ENCODE measurements at places on chromosomes 7 and 10.

DNA sequence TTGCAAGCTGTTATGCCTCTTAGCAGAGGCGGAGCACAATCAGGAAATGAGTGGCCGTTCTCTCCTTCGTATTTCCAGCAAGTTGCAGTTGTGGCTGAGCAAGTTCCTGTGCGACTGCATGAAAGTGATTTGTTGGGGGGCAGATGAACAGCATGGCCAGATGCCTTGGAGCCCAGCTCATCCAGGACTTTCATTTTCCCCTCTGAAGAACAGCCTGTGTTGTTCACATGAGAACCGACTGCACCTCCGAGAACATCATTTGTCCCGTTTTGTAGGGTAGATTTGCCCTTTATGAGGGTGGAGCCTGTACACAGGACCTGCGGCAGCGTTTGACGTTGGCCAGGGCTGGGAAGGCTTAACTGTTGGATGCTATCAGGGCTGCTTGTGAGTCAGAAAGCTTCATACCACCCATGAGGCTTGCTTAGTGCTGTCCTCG lies 4.4 kb downstream of the BAG3 start:
- DNase-seq = no peak

DNA sequence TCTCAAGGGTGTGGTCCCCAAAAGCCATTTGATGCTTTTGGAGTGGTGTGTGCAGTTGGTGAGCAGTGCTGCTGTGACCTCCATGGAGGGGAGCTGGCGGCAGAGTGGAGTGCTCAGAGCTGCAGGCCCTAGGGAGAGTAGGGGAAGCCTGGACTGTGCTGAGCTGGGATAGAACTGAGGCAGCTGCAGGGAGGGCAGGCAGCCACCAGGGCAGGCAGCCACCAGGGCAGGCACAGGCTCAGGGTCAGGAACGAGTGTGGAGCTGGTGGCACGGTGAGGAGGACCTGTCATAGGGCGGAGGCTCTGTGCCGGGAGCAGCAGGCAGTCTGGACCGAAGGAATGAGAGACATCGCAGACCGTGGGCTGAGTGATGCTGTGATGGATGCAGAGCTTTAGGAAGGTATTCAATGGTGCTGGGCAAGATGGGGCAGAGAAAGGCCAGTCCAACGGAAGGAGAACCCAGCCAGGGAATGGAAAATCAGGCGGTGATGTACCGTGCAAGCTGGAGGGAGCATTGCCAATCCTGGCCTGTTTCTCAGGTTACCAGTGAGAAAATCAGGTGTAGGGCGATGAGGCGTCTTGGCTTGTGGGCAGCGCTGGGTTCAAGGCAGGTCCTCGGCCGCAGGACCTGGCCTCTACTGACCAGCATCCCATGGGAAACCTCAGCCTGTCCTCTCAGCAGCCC lies 152.6 kb downstream of the CAMK1D start:
- DNase-seq = no peak

DNA sequence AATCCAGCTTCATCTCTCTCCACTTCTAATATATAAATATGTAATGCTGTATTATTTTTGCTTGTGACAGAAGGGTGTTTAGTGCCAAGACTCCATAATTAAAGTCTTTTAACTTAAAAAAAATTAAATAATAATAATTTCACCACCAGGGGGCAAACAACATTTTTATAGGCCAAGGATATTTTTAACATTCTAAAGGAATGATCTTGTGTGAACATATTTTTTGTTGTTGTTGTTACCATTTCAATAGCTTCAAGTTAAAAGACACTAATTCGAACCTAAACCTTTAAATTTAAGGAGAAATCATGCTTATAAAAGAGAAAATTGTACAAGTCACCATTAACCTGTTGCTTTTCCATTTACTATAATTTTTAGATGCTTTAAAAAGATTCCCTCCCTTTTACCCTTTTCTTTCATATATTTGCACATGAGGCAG lies 7.5 kb upstream of the DNAJC1 start:
- DNase-seq = no peak

GRCh38 chr10:42997849-42998165 lies 79.1 kb upstream of the RET start:
- DNase-seq = no peak

DNA sequence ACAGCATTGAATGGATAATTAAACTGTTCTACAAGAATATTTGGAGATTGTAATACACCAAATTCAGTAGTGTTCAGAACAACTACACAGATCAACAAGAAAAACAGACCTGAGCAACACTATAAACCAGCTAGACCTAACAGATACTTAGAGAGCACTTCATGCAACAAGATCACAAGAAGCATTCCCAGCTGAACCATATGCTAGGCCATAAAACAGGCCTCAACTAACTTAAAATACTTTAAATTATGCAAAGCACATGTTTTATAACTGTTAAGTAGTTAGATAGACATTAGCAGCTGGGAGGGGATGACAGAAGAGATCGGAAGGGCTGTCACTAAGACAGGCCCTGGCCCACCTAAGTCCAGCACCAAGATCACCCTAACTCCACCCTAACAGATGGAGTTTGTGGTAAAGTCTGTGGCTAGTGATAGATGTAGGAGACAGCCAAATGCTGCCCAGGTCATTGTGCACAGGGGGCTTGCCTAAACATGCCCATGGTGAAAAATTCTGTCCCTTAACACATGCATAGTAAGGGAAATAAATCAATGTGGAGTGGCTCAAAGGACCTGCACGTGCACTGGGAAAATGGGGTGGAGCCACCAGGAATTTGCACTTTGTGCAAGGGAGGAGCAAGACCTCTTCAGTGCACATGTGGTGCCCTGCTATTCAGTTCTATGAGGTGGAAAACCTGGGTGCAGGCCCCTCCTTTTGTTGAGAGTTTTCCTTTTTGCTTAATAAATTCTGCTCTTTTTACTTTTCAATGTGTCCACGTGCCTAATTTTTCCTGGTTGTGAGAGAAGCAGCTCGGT lies 567.8 kb upstream of the NRG3 start:
- DNase-seq = no peak

DNA sequence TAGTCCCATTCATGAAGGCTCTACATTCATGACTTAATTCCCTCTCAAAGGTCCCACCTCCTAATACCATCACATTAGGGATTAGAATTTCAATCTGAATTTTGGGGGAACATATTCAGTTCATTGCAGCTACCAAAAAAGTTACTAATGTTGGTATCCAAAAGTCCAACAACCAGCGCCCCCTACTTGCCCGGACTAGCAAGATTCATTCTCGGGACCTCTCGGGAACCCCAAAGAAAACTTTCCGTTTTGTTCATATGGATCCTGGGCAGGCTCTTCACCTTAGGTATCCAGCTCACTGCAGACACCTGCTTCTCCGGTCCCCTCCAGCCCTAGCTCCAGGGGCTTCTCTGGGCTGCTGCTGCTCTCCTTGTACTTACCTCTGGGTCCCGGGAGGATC lies 8.9 kb upstream of the GRK5 start:
- peak; percentile 18 for DNase-seq

DNA sequence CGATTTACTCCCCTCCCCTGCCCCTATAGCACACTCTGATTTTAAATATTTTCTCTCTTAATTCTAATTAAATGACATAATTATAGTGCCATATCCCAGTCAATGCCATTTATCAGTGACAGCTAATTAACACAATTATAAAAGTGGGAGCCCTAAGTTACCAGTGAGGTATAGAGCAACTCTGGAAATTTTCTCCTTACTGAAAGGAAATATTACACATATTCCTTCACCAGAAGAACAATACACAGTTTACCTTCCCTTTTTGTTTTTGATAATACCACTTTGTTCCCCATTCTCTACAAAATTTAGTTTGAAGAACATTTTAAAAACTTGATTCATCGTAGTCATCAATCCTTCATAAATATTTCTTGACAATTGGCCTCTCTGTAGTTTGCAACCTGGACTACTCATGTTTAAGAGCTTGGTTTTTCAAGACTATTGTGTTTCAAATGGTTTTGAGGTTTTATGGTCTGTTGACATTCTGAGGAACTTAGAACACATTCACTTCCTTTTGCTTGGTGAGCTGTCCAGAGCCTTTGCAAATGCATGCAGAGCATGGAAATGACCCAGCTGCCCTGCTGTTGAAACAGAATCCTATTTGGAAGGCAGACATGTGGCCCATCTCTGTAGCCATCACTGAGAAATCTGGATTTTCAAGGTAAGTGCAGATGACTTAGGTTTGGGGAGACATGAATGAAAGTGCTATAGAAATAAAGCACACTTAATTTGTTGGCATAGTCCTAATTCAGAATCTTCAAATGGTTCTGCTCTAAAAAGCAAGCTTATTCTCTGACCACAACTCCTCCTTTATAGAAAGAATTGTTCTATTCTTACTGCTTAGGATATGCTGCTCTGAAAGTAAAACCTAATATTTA lies at the start of gene GPR141:
TSS of gene GPR141 (plus strand) at position 521 of the 875 bp plus-strand sequence. CDS start 56,628 bp downstream, outside the sequence.
- DNase-seq = peak; percentile 80

DNA sequence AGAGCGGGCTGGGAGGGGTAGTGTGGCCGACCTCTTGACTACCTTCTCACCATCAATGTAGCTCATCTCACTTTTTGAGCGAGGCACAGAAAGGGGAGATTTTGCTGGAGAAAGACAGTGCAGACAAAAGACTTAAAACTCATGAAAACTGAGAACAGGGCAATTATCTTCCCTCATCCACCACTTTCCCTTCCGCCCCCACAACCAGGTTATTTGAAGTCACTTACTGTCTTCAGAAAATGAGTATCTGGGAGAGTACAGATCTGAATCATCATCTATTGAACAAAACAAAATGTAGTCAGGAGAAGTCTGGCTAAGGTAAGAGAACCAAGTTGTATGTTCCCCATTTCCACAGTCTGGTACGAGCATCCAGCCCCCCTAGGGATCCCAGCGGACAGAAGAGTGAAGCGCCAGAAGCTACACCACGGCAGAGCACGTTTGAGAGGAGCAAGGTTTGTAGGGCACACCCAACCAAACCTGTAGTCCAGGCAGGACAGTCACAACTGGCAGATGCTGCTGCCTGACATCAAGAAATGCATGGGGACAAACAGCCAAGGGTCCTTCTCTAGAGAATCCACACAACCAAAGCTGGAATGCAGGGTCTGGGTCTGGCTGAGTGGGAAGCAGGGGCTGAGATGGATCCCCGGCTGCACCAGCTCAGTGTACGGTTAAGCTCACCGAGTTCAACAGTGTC lies 93.4 kb upstream of the PDLIM1 start:
- no peak for DNase-seq

GRCh38 chr7:110675383-110676103 lies 415.4 kb upstream of the LRRN3 start:
- no peak for DNase-seq

DNA sequence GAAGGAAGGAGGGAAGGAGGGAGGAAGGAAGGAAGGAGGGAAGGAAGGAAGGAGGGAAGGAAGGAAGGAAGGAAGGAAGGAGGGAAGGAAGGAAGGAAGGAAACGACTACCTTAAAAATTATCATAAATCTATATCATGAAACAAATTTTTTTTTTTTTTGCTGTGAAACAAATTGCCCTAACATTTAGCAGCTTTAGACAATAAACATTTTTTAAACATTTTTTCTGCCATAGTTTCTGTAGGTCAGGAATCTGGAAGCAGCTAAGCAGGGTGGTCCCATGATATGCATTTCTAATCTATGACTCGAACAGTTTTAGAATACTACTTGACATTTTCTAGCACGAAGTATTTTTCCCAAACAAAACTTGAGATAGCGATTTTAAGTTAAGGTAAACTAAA lies 42.9 kb upstream of the TSPAN13 start:
- DNase-seq = no peak

DNA sequence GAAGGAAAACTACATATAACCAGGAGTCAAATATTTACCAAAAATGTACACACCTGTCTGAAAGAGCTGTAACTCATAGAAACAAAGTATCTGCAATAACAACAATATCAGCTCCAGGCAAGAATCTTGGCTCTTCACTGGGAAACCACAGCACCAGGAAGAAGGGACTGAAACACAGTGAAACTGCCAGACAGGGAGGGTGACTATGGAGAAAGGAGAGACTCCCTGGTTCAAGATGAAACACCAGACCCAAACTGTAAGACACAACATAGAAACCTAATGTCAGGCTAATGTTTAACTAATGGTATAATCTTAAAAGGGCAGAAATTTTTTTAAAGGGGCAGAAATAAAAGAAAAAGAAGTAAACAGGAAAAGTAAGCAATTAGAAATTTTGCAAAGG lies 11.5 kb upstream of the TAS2R39 start:
- no peak for DNase-seq

Measured in CD14-positive monocyte (primary cell).